DMS79 treated with DMSO at 0.1 percent for 48 hours (cell line): ENCODE measurements at places on chromosomes 3 and 15.
A peak's percentile ranks its signal among the peaks of the same experiment; 100 is the strongest.

DNA sequence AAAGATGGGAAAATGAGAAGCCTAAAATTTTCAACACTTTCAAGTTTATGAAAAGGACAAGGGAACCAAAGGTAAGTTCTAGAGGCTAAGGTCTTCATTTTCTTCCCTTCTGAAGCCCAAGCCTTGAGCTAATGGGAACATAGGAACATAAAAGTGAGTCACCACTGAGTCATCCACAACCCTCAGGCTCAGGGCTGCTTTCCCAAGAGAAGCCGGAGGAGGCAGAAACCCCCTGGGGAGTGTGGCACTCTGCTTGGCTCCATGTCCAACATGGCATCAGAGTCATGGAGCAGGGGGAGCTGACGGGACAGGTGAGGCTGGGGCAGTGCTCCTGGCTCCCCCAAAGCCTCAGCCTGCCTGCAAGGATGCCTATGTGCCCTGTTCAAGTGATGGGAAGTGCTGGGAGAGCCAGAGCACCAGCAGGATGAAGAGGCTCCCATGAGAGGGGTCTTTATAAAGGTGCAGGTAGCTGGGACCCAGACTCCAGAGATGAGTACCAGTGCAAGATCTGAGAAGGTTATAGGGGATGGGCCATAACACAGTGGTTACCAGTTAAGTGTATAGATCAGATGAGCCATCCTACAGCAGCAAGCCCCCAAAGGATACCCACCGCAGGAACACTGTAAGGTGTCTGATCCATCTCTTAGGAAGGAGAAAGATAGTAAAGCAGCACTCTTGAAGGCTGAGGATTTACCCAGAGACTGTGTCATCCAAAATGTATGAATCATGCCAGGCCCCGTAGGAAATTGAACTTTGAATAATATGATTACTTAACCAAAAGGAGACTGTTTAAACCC, 31.8 kb upstream of the RYR3 start:
- DNase-seq, result no peak

DNA sequence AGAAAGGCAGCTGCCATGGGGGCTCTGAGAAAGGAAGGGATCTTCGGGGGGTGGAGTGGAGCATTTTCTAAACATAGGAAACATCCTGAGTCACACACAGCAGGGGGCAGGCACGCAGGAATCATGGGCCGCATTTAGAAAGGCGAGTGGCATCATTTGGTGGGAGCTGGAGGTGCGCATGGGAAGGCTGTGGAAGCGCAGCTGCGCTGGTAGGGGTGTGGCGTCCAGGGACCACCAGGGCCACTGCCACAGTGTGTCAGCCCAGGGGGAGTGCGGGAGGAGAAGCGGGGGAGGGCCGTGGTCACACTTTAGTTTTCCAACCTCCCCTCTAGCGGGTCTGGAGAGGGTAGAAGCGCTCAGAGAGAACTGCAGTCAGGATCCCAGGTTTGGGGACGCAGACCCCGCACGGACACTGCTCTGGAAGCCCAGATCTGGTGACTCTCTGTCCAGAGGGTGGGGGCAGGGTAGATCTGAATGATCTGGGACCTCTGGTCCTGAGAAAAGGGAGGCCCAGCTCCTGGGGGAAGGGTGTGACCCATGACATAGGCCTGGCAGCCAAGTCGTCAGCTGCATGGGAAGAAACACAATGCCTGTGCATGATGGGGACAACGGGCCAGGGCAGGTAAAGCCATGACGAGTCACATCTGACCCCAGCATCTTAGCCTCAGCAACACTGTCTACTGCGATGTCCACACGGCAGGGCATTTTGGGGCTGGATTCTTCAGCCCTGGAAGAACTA, 88.0 kb upstream of the IQSEC1 start:
- DNase-seq, result no peak

DNA sequence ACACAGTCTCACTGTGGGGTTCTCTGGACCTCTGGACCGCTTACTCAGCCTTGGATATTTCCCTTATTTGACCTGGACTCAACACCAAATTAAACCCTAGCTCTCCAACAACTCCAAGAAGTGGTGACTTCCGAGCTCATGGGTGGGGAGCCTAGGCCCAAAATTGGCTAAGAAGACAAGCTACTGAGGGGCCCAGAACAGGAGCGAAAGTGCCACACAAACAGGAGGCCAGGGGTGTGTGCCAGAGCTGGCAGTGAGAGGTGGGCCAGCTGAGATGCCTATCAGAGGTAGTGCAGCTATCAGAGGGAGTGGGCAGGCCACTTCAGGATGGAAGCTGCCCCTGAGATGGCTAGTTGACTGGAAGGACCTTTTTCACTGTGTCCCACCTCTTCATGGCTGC, 151.1 kb upstream of the PRR20G start:
- no peak for DNase-seq

- no peak for DNase-seq
Measured at GRCh38 chr3:71492974-71493771, 90.4 kb downstream of the FOXP1 start.

GRCh38 chr3:32467333-32468070, 35.1 kb downstream of the CMTM6 start:
- DNase-seq, result peak; percentile 52

DNA sequence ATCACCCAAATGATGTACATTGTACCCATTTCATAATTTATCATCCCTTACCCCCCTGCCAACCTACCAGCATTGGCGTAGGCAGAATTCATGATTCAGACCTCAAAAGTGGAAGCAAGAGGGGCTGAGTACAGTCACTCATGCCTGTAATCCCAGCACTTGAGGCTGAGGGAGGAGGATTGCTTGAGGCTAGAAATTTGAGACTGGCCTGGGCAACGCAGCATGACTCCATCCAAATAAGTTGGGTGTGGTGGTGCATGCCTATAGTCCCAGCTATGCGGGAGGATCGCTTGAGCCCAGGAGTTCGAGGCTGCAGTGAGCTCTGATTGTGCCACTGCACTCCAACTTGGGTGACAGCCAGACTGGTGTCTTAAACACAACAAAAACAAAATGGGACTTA, 10.4 kb downstream of the TTC14 start:
- DNase-seq, result no peak

DNA sequence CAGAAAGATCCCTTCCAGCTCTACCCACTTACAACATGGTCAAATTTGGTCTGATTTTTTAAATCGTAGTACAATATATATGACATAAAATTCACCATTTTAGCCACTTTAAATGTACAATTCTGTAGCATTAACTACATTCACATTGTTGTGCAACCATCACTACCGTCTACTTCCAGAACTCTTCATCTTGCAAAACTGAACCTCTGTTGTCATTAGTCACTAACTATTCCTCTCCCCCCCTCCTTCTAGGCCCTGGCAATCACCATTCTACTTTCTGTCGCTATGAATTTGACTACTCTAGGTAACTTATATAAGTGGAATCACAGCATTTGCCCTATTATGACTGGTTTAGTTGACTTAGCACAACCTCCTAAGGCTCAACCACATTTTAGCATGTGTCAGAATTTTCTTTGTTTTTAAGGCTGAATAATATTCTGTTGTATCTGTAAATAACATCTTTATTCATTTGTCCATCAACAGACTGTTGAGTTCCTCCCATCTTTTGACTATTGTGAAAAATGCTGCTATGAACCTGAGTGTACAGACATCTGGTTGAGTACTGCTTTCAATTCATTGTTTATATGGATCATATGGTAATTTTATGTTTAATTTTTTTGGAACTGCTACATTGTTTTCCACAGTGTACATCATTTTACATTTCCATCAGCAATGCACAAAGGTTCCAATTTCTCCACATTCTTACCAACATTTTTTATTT, 35.5 kb upstream of the CCR2 start:
- no peak for DNase-seq
